Astrocyte of the spinal cord (primary cell): ENCODE measurements at places on chromosomes 5 and 9.

DNA sequence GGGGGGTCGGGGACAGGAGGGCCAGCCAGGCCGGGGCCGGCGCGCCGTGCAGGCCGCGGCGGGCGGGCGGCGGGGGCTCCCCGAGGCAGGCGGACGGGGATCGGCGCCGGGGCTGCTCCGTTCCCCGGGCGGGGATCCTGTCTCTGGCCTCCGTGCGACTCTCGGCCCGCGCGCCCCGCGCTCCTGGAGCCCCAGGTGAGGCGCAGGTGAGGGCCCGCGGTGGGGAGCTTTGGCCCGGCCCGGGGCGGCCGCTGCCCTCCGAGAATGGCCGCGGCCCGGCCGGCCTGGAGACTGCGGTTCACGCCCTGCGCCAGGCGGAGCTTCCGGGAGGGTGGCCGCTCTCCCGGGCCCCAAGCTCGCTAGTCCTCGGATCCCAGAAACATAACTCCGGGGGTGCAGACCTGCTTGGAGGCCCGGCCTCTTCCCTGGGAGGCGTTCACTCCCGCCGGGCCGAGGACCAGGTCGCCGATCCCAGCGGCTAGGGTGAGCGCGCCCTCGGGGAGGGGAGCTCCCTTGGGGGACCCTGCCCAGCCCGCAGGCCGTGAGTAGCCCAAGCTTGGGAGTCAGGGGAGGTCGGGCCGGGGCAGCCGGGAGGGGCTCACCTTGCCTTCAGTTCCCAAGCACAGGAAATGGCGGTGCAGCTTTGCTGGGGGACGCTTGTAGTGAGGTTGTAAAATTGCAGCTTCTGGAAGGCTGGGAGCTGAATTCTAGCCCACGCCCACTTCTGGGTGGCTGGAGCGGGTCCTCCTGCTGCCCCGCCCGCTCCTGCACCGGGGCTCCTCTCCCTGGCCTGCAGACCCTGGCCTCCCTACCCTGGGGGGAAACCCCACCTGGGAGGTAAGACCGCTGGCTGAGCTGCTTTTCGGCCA lies 723 bp downstream of the PPP1R26 start:
- no peak for DNase-seq

DNA sequence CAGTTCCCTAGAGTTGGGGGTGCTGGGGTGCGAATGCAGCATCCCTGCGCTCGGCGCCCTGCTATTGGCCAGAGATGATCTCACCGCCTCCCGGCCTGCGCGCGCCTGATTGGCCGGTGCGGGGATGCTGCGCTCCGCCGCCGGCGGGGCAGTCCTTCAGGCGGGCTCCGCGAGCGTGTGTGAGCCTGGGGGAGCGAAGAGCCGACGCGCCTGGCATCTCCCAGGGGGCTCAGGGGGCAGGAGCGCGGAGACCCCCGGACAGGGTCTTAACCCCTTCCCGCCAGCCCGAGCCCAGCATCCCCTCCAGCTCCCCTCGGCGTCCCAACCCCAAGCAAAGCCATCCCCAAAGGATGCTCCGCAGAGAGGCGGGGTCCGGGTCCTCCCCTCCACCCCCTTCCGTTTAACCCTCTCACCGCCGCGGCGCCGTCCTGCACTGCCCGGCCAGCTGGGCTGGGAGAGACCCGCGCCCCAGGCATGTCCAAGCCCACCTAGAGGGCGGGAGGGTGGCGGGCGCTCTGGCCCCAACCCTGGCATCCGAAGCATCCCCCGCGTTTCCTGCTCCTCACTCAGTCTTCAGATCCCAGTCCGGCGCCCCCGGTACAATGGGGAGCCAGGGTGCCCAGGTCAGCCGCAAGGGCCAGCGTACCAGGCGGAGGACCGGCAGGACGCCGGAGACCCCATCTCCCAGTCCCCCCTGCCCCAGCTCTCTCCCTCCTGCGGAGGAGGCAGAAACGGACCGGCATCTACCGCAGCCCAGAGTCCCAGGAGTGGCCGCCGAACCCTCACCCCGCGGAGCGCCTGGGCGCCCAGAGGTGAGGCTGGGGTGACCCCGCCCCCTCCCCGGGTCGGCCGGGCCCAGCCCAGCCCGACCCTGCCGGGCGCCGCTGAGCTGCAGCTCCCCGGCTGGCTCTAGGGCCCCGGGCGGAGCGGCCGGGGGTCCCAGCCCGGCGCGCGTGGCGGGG lies 19.3 kb upstream of the TOR2A start:
- DNase-seq = no peak

DNA sequence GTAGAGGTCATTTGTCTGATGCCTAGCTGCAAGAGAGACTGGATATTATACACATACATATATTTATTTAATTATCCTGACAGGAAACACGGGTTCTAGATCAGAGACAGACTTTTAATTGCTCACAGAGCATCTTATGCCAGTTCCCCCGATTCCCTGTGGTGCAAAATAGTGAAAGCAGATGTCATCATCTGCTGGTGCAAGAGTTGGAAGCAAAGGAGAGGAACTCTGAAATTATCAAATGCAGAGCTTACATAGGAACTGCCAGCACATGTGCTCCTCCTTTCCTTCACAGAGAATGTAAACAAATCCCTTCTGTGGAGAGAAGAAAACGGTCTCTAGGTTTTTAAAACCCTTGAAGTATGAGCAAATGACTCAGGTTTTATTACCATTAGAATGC lies 69.3 kb downstream of the DTWD2 start:
- peak; percentile 22 for DNase-seq

- peak; percentile 81 for DNase-seq
These were observed at the start of gene TTC23L for GRCh38 chr5:34838785-34839714. TSS of gene TTC23L (plus strand) at chr5:34839164. CDS start at chr5:34840672, 1,508 bp downstream.

DNA sequence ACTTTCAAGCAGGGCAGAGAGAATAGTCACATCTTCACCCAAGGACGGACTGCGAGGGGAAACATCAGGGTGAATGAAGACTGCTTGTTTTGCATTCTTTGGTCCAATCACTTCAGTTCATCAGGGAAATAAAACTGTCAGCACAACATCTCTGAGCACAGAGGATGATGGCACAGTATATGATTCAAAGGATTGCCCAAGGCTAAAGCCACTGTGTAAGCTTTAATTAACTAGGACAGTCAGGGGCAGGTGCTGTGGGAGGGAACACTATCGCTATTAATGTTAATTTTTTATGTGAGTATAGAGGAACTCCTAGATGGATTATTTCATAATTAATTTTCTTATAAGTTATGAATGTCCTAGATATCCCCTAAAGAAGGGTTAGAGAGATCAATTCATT lies 112.1 kb downstream of the BASP1 start:
- no peak for DNase-seq

GRCh38 chr5:95600557-95600956 lies 19.3 kb upstream of the GPR150 start:
- peak; percentile 5 for DNase-seq

GRCh38 chr5:58412932-58413331 lies 47.0 kb downstream of the PLK2 start:
- no peak for DNase-seq

GRCh38 chr5:149285153-149285552 lies 13.5 kb downstream of the AFAP1L1 start:
- DNase-seq = no peak

- DNase-seq = no peak
These were observed 509.5 kb upstream of the PAPPA start for GRCh38 chr9:115643948-115644727.

- no peak for DNase-seq
These were observed 104.7 kb upstream of the CKMT2 start for GRCh38 chr5:81128416-81128815.

GRCh38 chr9:99288830-99289229 lies 66.7 kb downstream of the SEC61B start:
- DNase-seq = no peak

GRCh38 chr9:112249277-112249676 lies 74.2 kb upstream of the SUSD1 start:
- peak; percentile 29 for DNase-seq

GRCh38 chr5:74833537-74834266 lies 32.5 kb downstream of the FAM169A start:
- DNase-seq = no peak

DNA sequence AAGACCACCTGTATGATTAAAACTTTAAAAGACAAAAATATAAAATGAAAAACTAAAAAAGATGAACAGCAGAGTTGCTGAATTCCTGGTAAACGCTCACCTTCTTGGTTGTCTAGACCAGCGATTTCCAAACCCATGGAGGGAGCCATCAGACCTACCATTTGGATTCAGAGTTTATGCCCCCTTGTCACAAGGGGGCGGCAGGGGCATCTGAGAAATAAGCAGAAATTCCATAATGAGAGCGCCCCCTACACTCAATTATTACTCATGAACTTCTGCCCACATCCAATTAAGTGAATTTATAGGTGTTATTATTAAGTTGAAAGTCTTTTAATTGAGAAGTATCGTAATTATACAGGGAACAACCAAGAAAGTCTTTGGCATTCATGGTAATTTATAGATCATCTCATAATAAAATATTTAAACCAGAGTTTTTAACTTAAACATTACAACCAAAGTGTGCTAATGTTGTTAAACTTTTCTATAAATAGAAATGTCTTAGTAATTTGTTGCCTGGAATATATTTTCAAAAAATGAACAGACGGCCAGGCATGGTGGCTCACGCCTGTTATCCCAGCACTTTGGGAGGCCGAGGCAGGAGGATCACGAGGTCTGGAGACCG lies 35.2 kb upstream of the SPATA31C2 start:
- DNase-seq = peak; percentile 71

DNA sequence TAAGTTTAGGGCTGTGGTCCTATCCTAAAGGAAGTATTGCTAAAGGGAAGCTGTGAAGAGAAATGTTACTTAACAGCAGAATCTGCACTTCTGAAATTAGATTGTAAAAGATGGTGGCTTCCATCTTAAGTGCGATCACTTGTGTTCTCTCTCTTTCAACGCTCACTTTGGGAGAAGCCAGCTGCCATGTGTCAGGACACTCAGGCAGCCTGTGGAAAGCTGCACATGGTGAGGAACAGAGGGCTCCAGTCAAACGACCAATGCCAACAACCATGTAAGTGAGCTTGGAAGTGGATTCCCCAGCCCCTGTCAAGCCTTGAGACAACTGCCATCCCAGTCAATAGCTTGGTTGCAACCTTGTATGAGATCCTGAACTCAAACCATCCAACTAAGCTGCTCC lies 51.7 kb upstream of the GLRX start:
- no peak for DNase-seq

DNA sequence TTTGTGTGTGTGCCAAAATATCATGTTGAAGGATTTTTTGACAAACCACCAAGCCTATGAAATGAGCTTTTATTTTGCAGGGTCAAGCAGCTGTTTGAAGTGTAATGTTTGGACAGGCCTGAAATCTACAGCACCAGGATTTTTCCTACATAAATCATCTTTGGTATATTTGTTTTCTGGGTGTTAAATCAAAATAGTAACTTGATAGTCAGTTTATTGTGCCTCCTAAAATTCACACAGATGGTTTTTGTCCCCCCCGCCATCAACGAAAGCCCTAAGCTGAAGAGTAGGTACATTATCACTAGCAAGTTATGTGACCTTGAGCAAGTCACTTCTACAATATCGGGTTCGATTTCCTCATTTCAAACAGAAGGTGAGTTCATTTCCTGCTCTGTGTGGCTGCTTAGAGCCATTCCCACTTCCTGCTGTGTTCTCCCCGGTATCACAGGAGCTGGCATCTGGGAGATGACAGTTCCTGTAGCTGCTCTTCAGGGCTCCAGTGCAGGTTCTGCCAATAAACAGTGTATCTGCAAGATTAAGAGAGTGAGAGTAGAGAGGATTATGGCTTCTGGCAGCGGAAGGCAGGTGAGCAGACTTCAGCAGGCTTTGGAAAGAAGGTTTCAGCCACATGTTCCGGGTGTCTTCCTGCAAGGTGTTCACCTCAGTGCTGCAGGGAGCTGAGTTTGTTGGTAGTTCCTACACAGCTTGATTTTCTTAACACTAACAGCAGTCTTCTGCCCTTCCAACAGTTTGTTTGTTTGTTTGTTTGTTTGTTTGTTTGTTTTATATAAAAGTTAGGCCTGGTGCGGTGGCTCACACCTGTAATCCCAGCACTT lies 48.4 kb upstream of the GNE start:
- peak; percentile 8 for DNase-seq

DNA sequence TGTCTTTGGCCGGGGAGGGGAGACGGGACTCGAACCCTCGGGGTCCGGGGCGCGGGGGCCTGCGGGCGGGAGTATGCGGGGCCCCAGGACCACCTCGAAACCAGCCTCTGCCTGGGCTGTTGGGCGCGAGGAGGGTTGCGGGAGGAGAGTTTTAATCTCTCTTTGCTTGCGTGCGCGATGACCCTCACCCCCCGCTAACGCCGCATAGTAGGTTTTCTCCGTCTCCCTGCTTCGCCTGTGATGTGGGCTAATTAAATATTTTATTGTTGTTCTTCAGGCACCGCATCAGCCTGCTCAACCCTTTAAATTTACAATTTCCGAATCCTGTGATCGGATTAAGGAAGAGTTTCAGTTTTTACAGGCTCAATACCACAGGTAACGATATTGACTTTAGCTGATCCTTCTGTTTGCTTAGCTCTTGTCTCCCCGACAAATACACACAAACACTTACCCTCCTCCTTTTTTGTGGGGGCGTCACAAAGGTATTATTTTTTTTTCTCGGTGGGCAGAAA lies 1.7 kb downstream of the TLE4 start:
- DNase-seq = peak; percentile 29

DNA sequence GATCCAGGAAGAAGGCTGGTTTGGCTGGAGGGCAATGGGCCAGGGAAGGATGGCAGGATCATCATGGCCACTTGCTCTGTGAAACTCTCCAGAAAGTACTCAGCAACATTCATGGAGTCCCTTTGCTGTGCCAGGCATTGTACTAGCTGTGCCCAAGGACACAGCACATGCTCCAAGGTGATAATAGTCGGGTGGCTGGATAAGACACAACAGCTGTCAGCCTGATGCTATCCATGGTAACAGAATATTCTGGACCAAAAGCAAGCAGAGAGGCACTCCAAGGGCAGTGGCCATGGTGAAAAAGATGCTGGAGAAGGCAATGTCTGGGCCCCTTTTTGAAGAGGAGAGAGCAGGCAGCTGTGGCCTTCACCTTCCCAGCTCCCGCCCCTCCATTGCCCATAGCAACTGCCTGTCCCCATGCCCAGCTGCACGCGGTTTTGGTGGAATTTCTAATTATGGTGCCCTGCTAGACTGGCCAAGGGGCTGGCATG lies 113.8 kb upstream of the CPEB4 start:
- no peak for DNase-seq

DNA sequence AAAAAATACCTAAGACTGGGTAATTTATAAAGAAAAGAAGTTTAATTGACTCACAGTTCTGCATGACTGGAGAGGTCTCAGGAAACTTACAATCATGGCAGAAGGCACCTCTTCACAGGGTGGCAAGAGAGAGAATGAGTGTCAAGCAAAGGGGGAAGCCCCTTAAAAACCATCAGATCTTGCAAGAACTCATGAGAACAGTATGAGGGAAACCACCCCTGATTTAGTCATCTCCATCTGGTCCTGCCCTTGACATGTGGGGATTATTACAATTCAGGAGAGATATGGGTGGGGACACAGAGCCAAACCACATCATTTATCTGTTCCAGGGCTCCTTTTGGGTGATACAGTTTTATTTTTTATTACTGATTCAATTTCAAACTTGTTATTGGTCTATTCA lies 23.2 kb upstream of the ADAMTS16 start:
- no peak for DNase-seq

GRCh38 chr9:23751633-23752032 lies 74.4 kb downstream of the ELAVL2 start:
- no peak for DNase-seq

DNA sequence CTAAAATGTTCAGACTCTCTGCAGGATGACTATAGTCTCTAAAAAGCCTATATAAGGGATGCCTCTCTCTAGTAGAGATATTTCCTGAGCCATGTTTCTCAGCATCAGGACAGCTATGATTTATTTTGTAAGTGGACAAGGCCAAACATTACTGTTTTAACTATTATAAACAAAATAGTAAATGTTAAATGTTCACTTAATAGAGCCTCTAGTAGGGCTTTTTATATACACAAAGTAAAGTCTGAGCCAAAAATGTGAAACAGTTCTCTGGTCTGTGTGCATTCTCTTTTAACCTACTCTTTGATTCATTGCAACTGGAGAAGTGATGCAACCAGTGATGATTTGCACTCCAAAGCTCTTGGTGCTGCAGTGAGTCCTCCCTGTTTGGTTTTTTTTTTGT lies 220.5 kb downstream of the GDNF start:
- peak; percentile 51 for DNase-seq
